ENCODE measurements at places on chromosomes 5 and 9. TPM values are rescaled to one million over a fixed set of nuclear protein-coding genes. Genes with fewer than 3 reads are reported as not detected.

ADAMTS16 gene
- 1.3 TPM for total RNA-seq

- DNase-seq, result peak; percentile 67
These were observed 75.1 kb downstream of the MROH2B start for GRCh38 chr5:40995801-40996586.

DNA sequence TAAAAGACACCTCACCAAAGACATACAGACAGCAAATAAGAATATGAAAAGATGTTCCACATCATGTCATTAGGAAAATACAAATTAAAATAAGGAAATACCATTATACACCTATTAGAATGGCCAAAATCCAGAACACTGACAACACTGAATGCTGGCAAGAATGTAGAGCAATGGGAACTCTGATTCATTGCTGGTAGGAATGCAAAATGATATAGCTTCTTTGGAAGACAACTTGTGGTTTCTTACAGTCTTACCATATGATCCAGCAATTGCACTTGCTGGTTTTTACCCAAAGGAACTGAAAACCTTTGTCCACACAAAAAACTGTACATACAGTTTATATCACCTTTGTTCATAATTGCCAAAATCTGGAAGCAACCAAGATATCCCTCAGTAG lies 6.5 kb downstream of the TMEM161B start:
- no peak for DNase-seq

GRCh38 chr5:9712911-9713310 lies 82.8 kb upstream of the TAS2R1 start:
- DNase-seq, result no peak

DNA sequence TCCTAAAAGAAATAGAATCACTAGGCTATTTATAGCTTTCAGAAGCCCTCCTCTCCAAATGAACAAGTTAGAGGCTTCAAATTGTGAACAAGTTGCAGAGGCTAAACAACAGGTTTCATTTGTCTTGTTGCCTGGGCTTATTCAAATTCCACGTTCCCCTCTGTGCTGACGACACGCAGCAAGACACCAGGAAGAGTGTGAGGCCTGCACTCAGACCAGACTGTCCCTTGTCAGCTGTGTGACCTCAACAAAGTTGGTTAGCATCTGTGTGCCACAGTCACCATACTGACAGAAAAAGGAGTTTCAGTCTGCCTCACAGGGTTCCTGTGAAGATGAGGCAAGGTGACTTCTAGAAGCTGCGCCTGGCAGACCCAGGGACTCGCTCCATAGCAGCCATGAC lies 22.1 kb upstream of the GABBR2 start:
- DNase-seq, result no peak

GRCh38 chr9:23747088-23748075 lies 78.7 kb downstream of the ELAVL2 start:
- DNase-seq, result no peak

DNA sequence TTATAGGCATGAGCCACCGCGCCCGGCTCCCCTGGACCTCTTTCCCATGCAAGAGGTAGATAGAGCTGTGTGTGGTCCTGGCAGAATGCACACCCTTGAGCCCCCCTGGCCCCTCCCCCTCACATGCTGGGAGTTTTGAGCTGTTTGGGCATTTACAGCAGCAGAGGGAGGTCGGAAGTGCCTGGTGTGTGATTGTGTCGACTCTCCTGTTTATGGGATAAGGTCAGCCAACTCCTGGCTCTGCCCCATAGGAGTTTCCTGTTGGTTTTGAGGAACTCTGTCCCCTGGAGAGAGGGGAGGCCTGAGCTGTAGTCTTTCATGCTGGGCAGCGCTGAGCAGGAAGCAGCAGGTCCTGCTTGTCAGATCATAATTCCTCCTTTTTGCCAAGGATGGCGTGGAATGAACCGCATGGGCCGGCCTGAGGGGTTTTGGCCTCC lies 6.0 kb downstream of the LRRC8A start:
- DNase-seq, result no peak

- DNase-seq, result no peak
These were observed 21.8 kb upstream of the NKX2-5 start for GRCh38 chr5:173256800-173257199.

GRCh38 chr9:81477669-81478068 lies 211.7 kb downstream of the TLE1 start:
- no peak for DNase-seq

DNA sequence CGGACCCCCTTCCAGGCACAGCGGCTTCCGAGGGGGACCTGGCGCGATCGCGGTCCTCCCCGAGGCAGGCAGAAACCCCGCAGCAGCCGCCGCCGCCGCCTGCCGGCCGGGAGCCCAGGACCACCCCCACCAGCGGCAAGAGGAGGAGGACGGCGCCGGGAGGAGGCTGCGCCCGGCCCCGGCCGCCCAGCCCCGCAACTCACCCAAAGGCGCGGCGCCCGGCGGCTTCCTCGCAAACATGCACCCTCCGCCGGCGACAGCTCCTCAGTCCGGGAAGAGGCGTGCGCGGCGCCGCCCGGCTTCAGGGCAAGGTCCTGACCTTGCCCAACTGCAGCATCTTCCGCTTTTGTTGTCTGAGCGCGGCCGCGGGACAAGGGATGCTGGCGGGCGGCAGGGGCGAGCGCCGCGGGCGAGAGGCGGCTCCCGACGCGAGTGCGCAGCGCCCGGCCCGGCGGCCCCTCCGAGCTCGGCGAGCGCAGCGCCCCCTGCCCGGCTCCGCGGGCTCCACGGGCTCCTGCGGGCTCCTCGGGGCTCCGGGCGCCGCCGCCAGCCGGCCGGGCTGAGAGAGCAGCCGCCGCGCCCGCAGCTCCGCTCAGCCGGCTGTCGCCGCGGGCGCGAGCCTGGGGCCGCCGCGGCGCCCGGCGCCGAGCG lies 507 bp downstream of the CTNND2 start:
- no peak for DNase-seq

DNA sequence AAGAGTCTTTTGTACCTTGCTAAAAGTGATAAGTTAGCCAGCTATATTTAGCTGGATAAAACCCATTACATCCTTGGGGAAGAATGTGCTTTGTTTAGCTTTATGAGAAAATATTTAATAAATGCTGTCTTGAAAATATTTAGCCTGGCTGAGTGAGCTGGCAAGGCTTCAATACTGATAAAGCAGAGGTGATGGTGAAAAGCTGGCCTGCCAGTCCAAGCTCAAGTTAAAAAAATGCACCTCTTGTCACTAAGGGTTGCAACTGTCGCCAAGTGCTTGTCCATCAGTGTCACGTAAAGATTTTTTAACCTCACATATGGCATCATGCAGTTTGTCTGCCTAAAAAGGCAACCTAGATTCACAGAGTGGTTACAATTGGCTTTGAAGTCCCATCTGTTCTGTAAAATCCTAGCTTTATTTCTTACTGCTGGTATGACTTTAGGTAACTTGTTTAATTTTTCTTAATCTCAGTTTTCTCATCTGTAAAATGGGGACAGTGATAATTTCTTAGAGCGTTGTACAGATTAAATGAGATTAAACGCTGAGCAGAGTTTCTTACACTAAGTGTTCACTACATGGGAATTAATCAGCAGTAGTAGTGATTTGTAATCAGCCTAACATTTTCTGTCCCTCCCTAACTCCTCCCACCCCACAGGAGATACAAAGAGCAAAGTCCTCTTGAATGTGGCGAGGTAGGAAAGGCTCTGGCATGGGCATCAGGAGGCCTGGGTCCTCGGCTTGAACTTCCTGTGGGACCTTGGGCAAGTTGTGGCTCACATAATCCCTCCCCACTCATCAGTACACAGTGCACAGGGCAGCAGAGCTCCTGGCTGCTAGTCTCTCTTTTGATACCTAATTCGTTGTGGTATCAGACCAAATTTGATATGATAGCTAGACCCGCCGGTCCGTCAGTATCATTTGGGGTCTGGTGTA lies 48.7 kb downstream of the PIK3R1 start:
- DNase-seq, result peak; percentile 55

DNA sequence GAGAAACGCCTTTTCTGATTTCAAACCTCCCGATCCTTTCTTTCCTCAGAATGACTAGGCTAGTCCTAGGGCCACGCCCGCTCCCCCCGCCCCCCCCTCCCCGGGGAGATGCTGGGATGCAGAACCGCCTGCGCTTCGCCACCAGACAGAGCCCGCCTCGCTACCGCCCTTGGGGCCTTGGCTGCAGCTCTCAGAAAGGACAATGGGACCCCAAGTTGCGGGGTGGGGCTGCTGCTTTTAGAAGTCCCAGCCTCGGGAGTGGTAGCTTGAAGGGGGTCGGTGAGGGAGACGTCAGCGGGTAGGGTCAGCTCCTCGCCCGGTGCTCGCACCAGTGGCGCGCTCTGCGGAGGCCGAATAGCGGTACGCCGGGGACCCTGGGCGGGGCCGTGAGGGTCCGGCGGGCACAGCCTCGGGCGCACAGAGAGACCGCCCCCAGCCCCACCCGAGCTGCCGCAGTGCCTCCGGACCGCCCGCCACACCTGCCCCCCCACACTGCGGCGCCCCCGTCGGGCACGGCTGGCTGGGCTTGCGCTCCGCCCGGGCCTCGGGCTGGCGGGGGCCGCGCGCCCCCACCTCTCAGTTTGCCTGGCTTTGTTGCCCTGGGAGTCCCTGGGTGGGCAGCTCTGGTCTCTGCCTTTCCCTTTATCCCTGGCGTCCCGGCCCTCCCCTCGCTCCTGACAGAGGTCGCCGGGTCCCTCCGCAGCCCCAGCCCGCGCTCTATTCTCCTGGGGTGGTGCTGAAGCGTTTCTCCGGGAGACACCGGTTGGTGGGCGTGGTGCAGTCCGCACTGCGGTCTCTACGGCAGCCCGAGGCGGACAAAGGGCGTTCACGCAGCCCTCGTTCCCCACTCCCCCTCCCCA lies 1.2 kb downstream of the MAP1B start:
- DNase-seq, result peak; percentile 38

CETN3 gene
- 25.2 TPM for total RNA-seq

NR4A3 gene
- 0.15 TPM for total RNA-seq

DNA sequence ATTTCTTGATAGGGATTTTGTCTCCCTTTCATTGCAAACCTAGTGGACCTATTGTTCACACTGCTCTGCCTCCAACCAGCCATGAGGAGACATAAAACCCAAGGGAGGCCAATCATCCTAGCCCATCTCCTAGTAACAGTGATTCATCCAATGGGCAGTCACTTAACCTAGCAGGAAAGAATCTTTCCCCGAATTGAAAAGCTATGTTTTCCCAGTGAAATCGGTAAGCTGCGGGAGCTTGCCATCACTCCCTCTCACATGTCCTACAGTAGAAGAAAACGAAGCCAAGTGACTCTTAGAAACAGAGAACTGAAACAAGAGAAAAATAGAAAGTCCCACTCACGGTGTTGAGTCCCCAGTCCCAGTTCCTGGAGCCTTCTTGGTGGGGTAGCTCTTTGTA lies 123.3 kb downstream of the SUSD1 start:
- peak; percentile 55 for DNase-seq

GRCh38 chr5:43192558-43193180 lies 644 bp downstream of the NIM1K start:
- no peak for DNase-seq

OTP gene
- total RNA-seq, result not detected

- DNase-seq, result no peak
These were observed 80.2 kb upstream of the LIFR start for GRCh38 chr5:38636626-38637025.

SLC45A2 gene
- total RNA-seq, result not detected

HAPLN1 gene
- total RNA-seq, result not detected

PCDHA9 gene
- total RNA-seq, result not detected

PIP5KL1 gene
- total RNA-seq, result 0.65 TPM

GRCh38 chr9:17121264-17121663 lies 13.6 kb upstream of the CNTLN start:
- no peak for DNase-seq

GRCh38 chr9:124280176-124280691 lies 22.5 kb downstream of the NEK6 start:
- peak; percentile 86 for DNase-seq

DNA sequence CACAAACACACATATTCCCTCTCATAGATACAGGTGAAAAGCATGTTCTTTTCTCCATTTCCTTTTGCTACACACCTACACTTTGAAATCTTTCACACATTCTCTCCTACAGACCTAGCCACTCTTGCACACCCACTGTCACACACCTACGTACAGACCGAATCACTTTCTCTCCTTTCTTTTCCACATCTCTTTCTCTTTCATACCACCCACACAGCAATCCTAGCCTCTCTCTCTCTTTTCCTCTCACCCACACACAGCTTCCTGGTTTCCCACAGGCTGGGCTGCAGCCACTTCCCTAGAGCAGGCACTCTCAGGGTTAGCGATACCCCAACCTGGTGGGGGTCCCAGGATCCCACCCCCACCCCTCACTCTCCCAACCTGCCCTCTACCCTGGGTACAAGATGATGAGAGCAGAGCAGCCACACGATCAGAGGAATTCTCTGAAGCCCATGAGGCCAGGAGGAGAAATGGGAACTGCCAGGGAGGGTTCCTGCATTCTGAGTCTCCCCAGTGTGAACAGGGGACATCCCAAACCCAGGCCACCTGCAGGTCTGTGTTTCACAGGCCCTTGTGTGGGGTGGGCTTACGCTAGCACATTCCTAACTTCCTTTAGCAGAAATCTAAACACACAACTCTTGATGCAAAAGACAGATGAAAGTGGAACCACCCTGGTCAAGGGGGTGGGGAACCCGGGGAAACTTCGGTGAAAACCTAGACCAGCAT lies 17.1 kb upstream of the SYNPO start:
- DNase-seq, result no peak

ZFP62 gene
- 37.1 TPM for total RNA-seq

GRCh38 chr5:139413963-139414362 lies 10.1 kb upstream of the SPATA24 start:
- DNase-seq, result no peak

GRCh38 chr9:85014292-85014691 lies 344.8 kb downstream of the NTRK2 start:
- no peak for DNase-seq

DNA sequence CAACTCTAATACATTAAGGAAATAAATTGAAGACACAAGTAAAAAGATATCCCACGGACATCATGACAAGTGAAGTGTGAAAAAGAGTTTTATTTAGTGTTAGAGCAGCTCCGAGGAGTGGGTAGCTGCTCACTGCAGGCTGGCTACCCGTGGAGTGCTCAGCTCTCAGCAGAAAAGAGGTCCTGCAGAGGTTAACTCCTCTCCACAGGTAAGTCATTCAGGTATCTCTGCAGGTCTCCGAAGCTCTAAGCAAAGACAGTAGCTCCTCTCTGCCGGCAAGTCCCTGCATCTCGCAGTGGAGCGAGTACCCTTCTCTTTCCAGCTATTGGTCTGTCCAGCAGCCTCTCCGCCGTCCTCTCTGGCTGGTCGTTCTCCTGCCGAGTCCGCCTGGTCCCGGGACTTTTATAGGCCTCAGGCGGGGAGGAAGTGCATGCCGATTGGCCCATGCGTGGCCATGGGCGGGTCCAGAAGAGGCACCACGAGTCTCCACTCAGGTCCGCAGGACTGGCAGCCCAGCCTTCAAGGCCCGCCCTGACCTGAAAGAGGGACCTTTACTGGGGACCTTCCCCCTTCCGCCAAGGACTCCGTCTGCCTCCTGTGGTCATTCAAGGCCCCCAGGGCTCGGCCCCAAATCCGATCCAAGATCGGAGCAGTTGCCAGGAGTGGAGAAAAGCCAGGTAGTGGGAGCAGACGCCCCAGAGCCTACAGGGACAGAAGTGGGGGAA lies 29.9 kb downstream of the BTNL9 start:
- DNase-seq, result no peak

DNA sequence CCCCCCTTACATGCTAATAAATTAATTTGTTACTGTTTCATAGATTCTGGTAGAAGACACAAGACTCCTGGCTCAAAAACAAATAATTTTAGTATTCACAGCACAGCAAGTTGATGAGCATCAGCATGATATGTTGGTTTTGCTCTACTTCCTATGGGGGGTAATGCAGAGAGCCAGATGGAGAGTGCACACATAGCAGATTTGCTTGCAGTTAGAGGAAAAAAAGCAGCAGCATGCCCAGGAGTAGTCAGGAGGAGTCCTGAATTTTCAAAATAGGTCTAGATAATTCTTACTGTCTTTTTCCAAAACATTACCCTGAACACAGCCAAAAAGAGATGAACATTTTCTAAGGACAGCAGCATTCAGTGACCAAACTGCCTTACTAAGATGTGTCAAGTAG lies 261.3 kb downstream of the COX7C start:
- no peak for DNase-seq

PCDHGA11 gene
- total RNA-seq, result 1.4 TPM

Data from renal cortical epithelial cell (primary cell).